ENCODE measurements at places on chromosomes 11 and 22.

- no peak for DNase-seq
These were observed 20.0 kb downstream of the MARK2 start for GRCh38 chr11:63858628-63859550.

GRCh38 chr11:107041088-107041444, 22.8 kb upstream of the GUCY1A2 start:
- DNase-seq, result no peak

DNA sequence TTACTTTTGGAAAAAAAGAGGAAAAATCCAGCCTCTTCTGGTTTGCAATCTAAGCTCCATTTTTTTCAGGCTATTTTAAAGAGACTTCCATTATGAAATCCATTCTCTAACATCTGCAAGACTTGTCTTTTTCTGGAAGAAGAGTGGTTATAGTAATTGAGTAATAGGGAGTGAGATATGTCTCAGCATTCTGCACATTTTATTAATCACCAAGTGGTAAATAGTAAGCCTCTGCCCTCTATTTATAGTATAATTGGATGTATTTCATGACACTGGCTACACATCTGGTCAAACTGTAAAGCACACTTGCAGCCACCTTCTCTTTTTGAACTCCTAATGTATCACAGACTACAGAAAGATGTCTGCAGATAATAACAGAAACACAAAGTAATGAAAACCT, 391.1 kb downstream of the ETS1 start:
- DNase-seq, result no peak

- DNase-seq, result no peak
These were observed 3.9 kb upstream of the AMBRA1 start for GRCh38 chr11:46597609-46598219.

DNA sequence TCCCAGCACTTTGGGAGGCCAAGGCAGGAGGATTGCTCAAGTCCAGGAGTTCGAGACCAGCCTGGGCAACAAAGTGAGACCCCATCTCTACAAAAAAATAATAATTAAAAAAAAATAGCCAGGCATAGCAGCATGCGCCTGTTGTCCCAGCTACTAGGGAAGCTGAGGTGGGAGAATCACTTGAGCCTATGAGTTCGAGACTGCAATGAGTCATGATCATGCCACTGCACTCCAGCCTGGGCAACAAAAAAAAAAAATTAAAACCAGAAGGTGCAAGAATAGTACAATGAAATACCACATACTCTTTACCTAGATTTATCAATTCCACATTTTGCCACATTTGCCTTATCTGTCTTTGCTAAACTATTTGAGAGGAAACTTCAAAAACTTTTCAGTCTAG, 8.2 kb downstream of the DPF2 start:
- no peak for DNase-seq
